CD4-positive, alpha-beta T cell treated with Interferon gamma for 1 hour (primary cell): ENCODE measurements at places on chromosomes 7 and 10.

DNA sequence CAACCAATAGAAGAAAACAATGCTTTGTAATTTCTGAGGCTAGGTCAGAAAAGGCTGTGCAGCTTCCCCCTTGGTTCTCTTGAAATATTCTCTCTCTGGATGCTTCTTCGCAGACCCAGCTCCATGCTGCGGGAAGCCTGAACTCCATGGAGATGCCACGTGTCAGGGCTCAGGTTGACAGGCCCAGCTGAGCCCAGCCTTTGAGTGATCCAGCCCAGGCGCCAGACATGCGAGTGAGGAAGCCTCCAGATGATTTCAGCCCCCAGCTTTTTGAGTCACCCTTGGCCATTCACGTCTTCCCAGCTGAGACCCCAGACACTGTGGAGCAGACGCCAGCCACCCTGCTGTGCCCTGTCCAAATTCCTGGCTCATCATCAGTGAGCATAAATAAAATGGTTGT is 378.4 kb upstream of the NRP1 start:
- DNase-seq, result no peak

GRCh38 chr7:32892521-32893206 is 1.1 kb upstream of the KBTBD2 start:
- peak; percentile 45 for DNase-seq

DNA sequence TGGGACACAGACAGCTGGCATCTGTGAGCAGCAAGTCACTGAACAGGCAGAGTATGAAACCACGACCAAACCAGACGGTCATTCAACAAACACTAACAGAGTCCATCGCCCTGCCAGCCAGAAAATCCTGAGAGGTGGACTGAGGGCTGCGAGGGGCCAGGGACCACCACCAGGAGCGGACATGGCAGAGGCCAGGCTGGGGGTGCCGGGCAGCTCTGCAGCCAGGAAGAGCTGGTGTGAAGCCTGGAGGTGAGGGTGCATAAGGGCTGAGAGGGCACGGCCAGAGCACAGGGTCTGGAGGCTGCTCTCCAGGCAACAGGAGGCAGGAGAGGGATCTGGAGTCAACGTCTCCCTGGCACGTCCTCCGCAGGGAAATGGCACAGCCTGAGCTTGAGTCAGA is 15.5 kb downstream of the MAD1L1 start:
- DNase-seq, result no peak

- no peak for DNase-seq
These were observed 11.4 kb downstream of the RABGEF1 start for GRCh38 chr7:66751945-66752344.

- no peak for DNase-seq
These were observed 100.1 kb downstream of the NPSR1 start for GRCh38 chr7:34758111-34758601.

DNA sequence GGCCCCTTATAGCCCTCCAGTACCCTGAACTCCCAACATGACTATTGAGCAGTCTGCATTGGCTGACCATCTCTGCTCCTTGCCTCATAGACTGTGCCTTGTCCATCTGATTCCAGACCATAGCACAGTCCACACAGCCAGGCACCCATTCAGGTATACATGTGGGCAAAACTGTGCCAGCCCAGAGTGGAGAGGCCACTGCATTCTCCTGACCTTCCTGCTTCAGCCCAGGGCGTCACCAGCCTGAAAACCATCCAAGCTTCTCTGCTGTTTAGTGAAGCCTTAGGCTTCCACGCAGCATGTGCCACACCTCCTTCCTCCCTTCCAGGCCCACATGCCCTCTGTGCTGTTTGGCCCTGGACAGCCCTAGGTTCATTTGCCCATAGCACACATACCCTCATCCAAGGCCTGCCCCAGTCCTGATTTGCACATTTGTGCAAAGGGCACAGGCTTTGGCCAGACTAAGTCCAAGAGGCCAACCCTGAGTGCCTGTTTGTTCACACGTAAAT is 10.5 kb downstream of the DDX56 start:
- DNase-seq, result no peak
